T-helper 9 cell (primary cell): ENCODE measurements at places on chromosomes 5 and 9.

DNA sequence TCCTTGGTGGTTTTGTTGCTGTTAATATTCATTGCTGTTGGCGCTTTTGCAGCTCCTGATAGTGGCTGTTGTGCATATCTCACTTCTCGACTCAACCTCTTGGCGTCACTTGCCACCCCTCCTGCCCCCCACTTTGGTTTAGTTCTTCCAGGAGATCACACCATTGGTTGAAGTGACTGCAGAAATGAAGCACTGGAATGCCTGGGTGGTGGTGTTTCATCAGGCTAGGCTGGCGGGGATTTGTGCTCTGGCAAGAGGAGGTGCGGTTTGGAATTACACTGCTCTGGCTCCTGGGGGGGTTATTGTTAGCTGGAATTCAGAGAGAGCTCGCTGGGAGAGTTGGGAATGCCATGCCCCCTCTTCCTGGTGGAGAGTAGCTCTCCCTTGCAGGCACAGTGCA, 11.5 kb downstream of the PRRC2B start:
- no peak for DNase-seq

DNA sequence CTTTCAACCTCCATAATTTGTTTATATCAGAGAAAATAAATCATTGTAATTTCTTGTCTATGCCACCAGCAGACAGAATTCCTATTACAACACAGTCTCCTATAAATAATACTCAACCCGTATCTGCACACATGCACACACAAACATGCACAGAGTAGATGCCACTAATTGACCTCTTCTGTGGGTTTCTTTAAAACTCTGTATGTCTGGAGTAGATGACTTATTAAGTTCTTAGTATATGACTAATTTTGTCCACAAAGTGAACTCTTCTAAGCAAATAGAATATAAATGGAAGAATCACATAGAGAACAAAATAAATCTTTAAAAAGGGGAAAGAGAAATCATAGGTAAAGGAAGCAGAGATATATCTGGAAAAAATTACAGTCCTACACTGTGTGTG, 452.3 kb downstream of the MTRR start:
- DNase-seq: no peak

- DNase-seq: no peak
These were observed 610.4 kb downstream of the ELAVL2 start for GRCh38 chr9:23215688-23216087.

DNA sequence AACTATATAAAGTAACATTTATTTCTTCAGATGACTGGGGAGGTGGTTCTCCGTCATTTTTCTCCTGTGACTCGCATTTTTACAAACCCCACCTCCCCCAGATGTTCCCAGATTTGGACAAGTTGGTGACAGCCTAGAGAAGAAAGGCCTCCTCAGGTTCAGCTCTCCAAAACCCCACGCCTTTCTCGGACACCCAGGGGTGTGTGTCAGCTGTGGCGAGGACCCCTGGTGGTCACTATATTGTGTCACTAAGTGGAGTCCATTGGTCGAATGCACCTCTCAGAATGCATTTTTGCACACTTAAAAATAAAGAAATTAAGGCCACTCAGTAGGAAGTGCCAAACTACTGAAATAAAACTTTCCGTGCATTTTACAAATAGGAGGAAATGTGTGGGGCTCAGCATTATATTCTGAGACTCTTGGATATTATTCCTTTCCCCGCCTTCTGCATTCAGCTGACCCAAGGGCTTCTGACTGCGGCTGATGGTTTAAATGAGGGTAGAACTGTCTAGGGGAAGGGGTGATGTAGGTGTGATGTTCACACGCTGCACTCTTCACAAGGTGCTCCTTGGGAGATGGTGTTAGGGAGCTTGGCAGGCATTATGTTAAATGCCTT, 47.6 kb downstream of the ACO1 start:
- peak; percentile 20 for DNase-seq
